Tongue (tissue), 3 donors: ENCODE measurements at places on chromosomes 12 and 14. TPM values are rescaled to one million over a fixed set of nuclear protein-coding genes. Genes with fewer than 3 reads are reported as not detected.

CAPZA3 gene
- not detected for total RNA-seq

CCDC175 gene
- not detected for total RNA-seq

MSI1 gene
- 0.31 TPM for total RNA-seq

RD3L gene
- not detected for total RNA-seq

GAS2L3 gene
- 32.5 TPM for total RNA-seq

PUS7L gene
- total RNA-seq: 25.8 TPM

RNU4-1 gene
- under 0.01 TPM for total RNA-seq

DAD1 gene
- total RNA-seq: 168 TPM

TEX52 gene
- not detected for total RNA-seq

GPR68 gene
- total RNA-seq: 2.9 TPM

NUAK1 gene
- 31.5 TPM for total RNA-seq

OR4E2 gene
- not detected for total RNA-seq

NEMP1 gene
- 16.5 TPM for total RNA-seq

C12orf54 gene
- total RNA-seq: not detected

HAL gene
- total RNA-seq: 0.51 TPM

LRRIQ1 gene
- total RNA-seq: 1.1 TPM

TSPAN9 gene
- 162 TPM for total RNA-seq

MIP gene
- total RNA-seq: not detected

CCDC184 gene
- 1.2 TPM for total RNA-seq

PRKD1 gene
- total RNA-seq: 19.2 TPM

FAM90A1 gene
- not detected for total RNA-seq

NINJ2 gene
- not detected for total RNA-seq

ZCRB1 gene
- 17.0 TPM for total RNA-seq

TTC6 gene
- 5.2 TPM for total RNA-seq

OVCH1 gene
- 0.10 TPM for total RNA-seq

CLEC4E gene
- total RNA-seq: not detected

POTEG gene
- not detected for total RNA-seq

P3H3 gene
- 45.5 TPM for total RNA-seq

FGF23 gene
- total RNA-seq: 0.31 TPM

HSPA2 gene
- total RNA-seq: 67.6 TPM

TSPAN19 gene
- total RNA-seq: not detected

JAG2 gene
- 58.5 TPM for total RNA-seq

PPP1R1A gene
- total RNA-seq: 10.8 TPM

TAS2R13 gene
- 3.2 TPM for total RNA-seq

KRT2 gene
- total RNA-seq: not detected

CLEC1A gene
- total RNA-seq: 2.7 TPM

APOF gene
- not detected for total RNA-seq

GARIN6 gene
- not detected for total RNA-seq

KRT77 gene
- 0.10 TPM for total RNA-seq

NUMB gene
- total RNA-seq: 38.9 TPM

A2M gene
- total RNA-seq: 296 TPM

SCN8A gene
- 2.1 TPM for total RNA-seq

SLC6A13 gene
- 1.1 TPM for total RNA-seq

GDF11 gene
- total RNA-seq: 4.5 TPM

PLEKHG7 gene
- not detected for total RNA-seq

PLBD1 gene
- total RNA-seq: 16.9 TPM

GPR84 gene
- not detected for total RNA-seq

SPIC gene
- not detected for total RNA-seq

MYH7 gene
- total RNA-seq: 218 TPM

SSPN gene
- 177 TPM for total RNA-seq
